ENCODE measurements at places on chromosomes 12 and 14. TPM values are rescaled to one million over a fixed set of nuclear protein-coding genes. Genes with fewer than 3 reads are reported as not detected.

DNA sequence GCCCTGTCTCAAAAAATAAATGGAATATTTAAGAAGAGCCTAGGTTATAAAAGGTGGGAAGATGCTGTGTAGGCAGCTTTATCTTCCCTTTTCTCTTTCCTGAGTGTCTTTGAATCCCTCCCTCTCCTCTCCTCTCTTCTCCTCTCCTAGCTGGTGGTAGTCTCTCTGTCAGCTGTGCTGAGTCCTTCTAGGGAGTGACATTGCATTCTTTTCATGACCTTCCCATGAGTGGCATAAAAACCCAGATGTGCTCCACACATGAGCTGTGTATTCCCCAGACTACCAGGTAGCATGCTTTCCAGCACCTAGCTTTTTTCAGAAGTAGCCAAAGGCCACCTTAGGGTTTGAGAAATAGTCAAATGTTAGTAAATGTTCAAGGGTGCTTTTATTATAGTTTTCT, 23.6 kb downstream of the SAMD4A start:
- DNase-seq = no peak

- DNase-seq = no peak
Observed at GRCh38 chr14:72443256-72443655, 450.6 kb downstream of the DPF3 start.

B3GNT4 gene
- 2.9 TPM for total RNA-seq

DNA sequence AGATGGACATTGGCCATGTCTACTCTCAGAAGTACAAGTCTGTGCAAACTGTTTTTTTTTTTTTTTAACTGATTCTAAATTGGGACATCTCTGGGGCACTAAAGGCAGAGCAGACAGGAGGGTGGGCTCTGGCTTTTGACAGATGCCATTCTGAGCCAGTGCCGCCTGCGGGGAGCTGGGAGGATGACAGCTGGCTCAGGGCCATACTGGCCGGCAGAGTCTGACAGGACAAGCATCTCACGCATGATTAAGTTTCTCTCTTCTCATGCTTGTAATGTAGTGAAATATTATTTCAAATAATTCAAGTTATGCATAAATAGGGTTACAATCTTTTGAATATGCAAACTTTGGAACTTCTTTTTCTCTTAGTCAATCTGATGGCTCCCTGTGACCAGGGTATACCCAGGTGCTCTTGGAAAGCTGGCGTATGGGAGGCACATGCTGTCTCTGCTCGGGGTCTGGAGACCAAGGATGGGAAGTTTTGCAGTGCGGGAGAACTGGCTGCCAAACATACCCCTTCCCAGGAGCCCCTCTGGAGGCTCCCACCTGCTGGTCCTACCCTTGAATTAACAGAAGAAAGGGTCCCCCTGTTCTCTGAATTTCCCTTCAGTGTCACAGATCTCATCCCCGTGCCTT, 7.6 kb downstream of the CDCA4 start:
- no peak for DNase-seq

BCL7A gene
- 8.1 TPM for total RNA-seq

DNA sequence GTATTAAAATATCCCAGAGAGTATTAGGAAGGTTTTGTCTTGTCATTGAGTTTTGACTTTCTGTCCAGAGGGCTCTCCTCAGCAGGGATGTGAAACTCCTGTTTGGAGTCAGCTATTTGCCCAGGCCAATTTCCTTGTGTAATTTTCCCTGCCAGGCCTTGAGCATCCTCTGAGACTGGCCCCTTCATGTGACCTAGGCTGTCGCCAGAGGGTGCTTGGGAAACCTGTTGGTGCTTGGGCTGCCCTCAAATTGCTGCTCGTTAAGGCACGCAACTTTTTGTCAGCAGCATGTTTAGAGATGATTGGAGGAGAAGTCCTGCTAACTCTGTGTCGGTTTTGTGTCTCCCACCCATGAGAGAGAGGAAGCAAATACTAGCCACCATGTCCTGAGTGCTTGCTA, 39.1 kb downstream of the IQSEC3 start:
- DNase-seq = no peak

TMEM30B gene
- 22.6 TPM for total RNA-seq

GALNT8 gene
- 2.0 TPM for total RNA-seq

CLEC4D gene
- total RNA-seq = not detected

UBC gene
- total RNA-seq = 2,671 TPM

- DNase-seq = no peak
Observed at GRCh38 chr14:56998728-56999127, 188.4 kb upstream of the OTX2 start.

KRT74 gene
- not detected for total RNA-seq

- no peak for DNase-seq
Observed at GRCh38 chr12:79006306-79006705, 141.7 kb downstream of the SYT1 start.

UTP20 gene
- 11.5 TPM for total RNA-seq

DNA sequence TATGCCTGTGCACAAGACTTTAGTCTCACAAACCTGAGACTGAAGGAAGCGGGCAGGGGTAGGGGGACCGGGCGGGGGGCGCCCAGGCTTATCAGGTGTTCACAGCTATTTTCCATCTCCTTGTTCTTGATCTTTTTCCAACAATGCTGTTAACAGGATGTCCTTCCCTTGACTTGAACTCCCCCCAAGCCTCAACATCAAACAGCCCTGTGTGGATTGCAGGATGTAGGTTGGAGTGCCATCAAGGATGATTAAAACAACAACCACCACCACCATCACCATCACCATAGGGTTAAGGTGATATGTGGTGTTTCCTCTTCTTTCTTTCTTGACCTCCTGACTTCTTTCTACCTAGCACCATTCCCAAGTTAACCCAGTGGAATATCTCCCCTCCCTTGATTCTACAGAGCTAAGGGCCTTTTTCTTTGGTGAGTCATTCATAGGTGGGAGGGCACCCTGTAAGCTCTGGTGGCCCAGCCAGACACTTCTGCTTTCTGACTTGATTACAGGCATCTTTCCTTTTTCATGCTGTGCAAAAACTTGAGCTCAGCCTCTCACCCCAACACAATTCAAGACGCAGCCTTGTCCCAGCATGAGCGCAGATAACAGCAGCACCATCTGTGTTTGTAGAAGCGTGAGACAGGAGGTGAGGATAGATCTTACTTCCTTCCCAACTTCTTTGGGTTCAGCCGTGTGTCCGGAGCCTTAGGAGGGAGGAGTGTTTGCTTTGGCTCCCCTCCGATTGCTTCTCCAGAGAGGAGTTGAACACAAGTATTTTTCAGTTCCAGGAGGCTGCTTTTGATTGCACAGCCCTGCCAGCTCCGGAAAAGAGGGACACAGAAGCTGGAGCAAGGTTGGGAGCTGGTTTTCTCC, 26.8 kb downstream of the FLVCR2 start:
- DNase-seq = no peak

DNA sequence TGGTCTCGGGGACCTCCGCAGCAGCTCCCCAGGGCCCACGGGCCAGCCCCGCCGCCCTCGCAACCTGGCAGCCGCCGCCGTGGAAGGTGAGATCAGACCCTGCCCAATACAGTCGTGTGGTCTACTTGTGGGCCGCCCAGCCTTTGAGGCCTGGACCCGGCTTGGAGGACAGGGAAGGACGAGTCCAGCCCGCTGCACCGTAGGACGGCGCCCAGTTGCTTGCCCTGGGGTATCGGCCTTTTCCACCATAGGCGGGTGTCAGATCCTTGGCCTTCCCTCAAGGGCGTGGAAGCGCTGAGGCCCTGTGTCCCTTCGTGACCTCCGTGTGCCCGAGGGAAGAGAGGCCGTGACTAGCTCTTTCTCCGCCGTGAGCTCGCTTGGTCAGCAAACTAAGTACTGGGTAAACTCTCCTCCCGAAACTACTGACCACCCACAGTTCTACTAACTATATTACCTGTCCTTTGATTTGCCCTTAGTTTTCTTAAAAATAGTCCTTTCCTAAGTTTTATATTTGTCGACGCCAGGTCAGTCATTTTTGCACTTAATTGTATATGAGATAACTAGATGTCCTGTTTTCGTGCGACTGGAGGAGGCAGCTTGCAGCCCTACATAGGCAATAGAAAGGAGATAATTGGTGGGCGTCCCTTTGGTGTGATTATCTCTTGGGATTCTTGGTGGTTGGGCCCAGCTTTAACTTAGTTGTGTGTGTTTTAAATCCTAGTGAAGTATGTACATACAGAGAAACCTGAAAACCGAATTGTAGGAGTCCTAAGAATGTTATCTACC, 757 bp downstream of the SLC25A3 start:
- DNase-seq = no peak

GRCh38 chr12:6461401-6462233, 8.9 kb downstream of the VAMP1 start:
- DNase-seq = no peak

GRCh38 chr12:109764123-109764522, 50.5 kb downstream of the FAM222A start:
- DNase-seq = no peak

DNA sequence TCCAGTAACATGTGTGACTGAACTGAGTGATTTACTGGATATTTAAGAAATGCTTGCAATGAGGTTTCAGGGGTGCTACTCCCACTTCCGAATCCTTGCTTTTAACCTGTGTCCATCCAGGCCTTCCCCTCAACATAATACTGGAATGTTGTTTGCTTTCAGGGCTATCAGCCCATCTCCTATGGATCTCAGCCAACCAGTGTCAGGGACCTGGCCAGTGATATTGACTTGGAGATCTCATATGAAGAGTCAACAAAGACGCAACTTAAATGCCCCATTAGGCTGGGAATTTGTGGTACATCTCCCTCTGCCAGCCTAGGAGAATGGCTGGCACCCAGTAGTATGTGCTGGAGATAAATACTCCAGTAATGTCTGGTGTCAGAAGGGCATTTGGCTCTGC, 889 bp upstream of the IFT43 start:
- DNase-seq = no peak

GRCh38 chr12:50597200-50598195, 92.7 kb downstream of the DIP2B start:
- DNase-seq = no peak

GPRC5D gene
- total RNA-seq = not detected

SYT1 gene
- total RNA-seq = 13.3 TPM

- DNase-seq = no peak
Observed at GRCh38 chr12:67666605-67667004, 18.1 kb downstream of the DYRK2 start.
